Stimulated activated CD4-positive, alpha-beta T cell treated with anti-CD3 and anti-CD28 coated beads, Interleukin-2, amount 100 ng/mL, for 24 hours (primary cell): ENCODE measurements at places on chromosomes 4 and X.

DNA sequence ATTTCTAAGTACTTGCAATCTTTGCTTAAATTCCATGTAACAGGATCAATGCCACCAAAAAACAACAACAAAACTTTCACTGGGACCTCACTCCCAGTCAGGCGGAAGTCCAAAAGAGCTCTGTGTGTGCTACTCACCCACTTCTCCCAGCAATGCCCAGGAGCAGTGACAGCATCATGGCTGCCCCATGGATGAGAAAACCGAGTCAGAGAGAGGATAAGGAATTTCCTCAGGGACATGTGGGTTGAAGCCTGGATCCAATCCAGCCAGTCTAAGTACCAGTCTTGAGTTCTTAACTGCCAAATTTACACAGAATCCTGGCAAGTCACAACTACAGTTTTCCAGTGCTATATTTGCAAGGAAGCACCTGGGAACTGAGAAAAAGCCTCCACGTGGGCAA lies 64.5 kb downstream of the STX18 start:
- no peak for DNase-seq

DNA sequence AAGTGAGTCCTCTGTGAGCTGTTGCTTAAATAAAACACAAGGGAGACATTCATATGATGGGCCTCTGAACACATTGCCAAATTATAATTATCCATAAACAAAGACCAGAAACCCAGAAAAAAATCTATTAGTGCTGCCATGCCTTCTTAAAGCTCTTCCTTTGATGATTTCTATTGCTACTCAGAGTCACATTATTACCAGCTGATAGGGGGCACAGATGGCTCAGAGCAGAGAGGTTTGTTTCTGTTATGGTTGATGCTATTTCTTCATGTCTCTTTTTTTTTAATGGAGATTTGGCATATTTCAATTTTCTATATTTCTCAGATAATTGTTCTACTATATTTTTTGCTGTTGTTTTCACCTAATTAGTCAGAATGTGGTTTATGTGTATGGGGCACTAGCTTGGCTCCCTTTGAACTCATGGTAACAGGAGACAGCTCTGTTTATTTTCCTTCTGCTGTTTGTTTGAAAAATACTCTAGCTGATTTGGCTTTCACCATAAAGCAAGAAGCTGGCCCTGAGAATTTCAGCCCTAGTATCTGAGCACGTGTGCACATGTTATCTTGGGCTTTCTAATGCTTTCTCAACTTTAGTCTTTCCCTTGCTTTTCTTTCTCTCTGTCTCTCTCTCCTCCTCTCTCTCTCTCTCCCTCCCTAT lies 568.8 kb downstream of the PPARGC1A start:
- DNase-seq = no peak

DNA sequence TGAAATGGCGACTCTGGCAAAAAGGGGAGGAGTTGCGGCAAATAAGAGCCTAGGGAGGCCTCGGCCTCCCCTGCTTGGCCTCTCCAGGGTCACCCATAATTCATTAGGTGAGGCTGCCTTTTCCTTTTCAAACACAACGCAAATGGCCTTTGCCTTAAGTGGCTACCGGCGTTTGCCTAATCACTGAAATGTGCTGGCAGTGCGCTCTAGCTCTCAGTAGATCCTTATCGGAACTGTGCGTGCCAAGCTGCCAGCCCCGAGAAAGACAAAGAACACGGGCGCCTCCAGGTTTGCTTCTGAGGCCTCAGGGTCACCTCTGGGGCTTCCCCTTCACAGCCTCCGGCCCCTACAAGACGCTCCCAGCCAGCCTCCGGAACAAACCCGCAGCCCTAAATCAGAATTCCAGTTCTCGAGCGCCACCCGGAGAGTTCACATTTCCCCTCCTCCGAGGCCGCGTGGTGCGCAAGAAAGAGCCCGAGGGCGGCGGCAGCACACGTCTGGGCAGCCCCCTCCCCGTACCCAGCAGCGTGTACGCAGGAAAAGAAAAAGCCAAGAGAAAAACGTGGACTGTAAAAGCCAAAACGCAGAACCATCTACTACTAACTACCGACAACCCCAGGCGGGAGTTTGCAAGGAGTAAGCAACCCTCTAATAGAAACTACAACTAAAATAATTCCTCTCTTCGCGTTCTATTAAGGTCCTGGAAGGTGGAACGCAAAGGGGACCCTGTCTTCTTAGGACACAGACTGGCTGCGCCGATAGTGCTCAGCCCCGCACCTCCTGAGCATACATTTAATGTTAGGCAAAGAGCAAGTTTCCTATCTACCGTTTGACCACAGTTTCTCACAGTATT lies 76.5 kb upstream of the BCOR start:
- peak; percentile 73 for DNase-seq

GRCh38 chr4:146381263-146381872 lies 140.4 kb downstream of the SLC10A7 start:
- DNase-seq = no peak

DNA sequence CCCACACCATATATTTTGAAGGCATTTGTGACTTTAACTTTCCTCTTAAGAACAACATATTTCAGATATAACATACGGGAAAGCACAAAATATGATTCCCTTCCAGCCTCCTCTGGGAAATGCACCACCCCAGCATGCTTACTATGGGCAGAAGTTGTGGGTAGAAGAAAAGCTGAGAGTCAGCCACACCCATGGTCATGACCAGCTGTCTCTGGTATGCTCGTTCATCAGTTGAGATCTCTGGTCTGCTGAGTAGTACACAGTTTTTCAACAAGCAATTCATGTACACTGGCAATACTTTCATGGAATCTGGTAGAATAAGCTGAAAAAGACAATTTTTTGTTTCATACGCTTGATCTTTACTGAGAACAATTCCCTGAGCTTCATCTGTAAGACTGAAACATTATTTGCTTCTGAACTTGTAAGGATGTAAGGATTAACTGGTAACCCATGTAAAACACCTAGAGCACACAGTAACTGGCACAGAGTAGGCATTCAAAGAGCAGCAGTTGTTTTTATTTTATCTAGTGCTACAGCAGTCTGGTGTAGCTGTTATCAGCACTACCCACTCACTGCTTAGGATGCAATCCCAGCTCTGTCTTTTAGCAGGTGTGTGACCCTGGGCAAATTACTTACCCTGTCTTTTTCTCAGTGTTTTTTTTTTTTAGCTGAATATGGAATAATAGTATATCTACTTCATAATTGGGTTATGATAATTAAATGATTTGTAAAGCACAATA lies 47.6 kb downstream of the METTL14 start:
- DNase-seq = no peak

DNA sequence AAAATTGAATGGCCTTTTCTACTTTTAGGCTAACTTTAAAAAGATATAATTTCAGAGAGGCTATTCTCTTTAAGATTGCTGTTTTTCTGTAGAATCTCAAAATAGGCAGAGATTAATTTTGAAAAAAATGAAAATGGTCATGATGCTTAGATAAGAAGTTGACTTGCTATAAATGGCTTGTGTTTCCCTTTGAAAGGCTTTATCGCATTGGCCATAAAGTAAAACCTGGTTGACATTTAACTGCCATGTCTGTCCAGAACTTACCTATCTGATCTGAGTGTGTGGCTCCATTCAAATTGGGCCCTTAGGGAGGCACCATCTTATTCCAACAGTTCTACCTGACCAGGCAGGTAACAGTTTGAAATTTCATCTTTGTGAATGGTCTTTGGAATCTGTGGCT lies 56.1 kb downstream of the AFF2 start:
- DNase-seq = no peak

- DNase-seq = no peak
These were observed 4.7 kb upstream of the ATP1B4 start for GRCh38 chrX:120357186-120357585.

GRCh38 chr4:97590266-97590665 lies 553.0 kb downstream of the STPG2 start:
- DNase-seq = no peak

DNA sequence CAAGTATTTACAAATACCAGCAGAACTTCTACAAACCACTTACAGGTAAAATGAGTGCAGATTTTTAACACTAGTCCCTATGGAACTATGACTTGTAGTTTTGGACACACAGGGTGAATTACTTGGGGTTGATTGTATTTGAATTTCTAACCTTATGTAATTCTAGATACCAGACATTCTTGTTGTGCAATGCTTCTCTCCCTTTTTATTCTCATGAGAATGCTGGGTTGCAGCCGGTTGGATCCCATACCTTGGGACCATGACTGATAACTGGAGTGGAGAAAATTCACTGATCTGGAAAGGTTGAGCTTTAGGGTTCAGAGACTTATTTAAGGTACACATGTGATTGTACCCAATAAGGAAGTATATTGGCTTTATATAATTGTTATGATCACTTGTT lies 8.8 kb downstream of the TET2 start:
- no peak for DNase-seq

- peak; percentile 42 for DNase-seq
These were observed 53.3 kb downstream of the RGS12 start for GRCh38 chr4:3346146-3346545.

DNA sequence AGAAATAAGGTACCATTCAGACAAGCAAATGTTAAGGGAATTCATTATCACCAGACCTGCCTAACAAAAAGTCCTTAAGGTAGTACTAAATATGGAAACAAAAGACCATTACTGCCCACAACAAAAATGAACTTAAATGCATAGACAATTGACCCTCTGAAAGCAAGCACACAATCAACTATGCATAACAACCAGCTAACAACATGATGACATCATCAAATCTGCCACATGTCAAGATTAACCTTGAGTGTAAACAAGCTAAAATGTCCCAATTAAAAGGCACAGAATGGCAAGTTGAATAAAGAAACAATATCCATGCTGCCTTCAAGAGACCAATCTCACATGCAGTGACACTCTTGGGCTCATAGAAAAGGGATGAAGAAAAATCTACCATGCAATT lies 160.7 kb upstream of the CPXCR1 start:
- DNase-seq = no peak

- DNase-seq = no peak
These were observed 234.3 kb downstream of the HS3ST1 start for GRCh38 chr4:11194431-11194830.

DNA sequence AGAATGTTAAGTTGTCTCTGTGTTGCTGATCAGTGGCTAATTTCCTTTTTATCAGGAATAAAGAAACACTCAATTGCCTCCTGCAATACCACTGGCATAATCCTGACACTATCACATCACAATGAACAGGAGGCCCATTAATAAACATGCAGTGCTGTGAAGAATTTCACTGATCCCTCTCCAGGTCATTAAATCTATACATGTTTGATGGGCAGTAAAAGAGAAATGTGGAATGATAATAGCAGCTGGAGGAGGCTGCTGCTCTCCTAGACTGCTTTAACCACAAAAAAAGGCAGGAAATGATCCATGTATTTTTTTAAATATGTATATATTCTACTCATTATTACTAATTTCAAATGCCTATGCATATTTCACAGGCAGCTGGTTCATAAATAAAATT lies 202.1 kb downstream of the CENPC start:
- no peak for DNase-seq

DNA sequence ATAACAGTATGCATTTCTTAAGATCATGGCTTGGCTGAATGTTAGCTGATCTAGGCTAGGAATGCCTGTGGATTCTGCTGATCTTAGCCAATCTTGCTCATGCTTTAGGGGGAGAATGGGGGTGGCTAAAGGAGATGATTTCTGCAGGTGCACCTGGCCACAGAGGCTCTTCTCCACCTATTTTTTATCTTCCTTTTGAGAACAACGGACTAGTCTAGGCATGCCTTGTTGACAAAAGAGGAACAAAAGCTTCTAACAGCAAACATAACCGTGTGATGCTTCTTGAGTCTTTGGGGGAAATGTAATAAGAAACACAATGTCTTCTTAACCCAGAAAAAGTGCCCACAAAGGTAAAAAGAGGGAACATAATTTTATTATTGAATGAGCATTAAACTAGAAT lies 743.5 kb downstream of the ARAP2 start:
- DNase-seq = no peak

- DNase-seq = no peak
These were observed 189.5 kb downstream of the CENPC start for GRCh38 chr4:67355806-67356205.

- no peak for DNase-seq
These were observed 209.1 kb upstream of the FAM47A start for GRCh38 chrX:34341258-34341657.

DNA sequence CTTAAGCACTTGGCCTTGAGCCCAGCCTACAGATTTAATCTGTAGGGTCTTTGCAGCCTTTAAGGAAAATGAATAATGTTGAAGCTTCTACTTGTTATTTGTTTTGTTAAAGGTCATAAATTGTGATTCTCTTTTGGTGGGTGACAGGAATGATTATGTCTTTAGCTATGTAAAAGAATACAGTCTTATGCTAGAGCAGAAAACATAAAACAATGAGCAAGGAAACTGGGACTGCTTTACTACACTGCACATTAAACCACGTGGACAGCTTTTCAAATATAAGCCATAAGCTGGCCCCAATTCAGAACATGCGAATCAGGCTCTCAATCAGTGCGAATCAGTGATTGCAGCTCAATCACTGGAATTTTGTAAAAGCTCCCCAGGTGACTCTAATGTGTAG lies 40.9 kb upstream of the TBC1D19 start:
- no peak for DNase-seq

DNA sequence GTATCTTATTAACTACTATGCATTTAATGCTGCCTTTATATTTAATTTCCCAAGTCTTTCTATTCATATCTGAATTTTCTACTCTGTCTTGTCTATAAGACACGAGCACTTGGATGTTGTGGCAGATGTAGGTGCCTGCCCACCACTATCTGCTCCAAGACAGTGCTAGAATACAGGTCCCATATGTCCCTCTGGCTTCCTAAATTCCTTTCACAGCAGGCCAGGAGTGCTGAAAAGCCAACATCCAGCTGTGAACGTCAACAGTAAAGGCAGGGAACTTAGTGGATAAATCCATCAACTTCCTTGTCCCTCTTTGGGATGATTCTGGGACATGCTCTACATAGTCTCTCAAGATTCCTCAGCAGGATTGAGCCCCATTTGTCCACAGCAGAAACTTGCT lies 245.1 kb upstream of the ETNPPL start:
- no peak for DNase-seq

GRCh38 chr4:17368408-17368807 lies 143.5 kb downstream of the QDPR start:
- DNase-seq = no peak

GRCh38 chr4:159937595-159937994 lies 834.7 kb downstream of the RAPGEF2 start:
- no peak for DNase-seq

DNA sequence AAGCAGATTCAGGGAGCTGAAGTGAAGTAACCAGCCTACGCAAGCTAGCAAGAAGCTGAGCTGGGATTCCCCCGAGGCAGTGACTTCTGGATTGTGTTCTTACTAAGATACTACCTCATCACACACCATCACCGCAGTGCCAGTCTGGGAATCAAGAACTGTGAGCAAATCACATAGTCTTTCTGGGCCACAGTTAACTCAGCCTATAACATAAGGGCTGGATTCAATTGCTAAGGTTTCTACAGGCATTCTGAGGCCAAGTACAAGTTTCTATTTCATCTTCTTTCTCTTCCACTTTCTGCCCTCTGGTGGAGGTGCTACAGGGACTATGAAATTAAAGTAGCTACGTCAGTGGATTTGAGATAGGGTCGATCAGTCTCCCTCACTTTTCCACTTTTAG lies 1.4 kb upstream of the CORIN start:
- peak; percentile 58 for DNase-seq
